ENCODE measurements at places on chromosomes 2 and 18.

DNA sequence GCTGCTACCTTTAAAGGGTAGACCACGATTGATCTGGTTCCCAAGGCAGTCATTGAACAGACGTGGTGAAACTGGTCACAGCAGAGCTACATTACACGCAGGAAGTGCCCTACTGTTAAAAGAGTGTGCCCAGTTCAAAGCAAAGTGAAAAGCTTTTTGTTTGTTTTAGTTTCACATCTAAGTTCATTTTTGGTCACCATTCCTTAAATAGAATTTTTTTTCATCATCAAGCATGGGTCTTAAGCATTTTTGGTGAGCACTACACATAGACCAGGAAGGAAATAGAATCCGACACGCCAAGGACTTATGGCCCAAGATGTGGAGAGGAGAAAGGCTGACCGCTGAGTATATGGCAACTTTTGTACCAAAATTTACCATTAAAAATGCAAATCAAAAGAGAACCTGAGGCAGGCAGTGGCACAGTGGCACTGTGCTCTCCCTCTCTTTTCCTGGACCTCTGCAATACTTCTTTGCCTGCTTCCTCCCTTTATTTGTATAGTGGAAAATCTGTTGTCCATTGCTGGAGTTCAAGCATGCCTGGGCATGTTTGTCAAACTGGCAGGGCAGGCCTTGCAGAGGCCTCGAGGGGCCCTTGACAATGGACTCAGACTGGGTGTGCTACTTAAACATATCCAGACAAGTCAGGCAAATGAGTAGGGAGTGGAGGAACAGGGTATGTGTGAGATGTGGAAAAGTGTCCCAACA, 42.6 kb upstream of the HNRNPA3 start:
- DNase-seq = no peak

DNA sequence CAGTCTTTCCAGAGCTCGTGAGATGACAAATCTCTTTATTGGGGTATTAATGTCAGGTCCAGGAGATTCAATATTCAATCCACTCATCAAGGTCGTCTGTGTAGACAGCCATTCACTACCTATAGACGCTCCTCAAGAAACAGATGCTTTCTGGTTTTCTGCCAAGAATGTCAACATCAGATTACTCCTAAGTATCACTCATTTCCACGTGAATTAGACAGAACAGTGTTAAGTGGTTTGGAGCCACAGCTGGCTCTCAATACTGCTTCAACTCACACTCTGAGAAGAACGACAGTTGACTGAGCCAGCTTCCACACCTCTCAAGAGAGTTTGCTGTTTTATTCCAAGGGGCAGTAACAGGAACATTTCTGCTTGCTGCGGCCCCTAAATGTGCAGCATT, 113.5 kb upstream of the NEDD4L start:
- no peak for DNase-seq

GRCh38 chr2:61151436-61151835, 10.6 kb upstream of the C2orf74 start:
- no peak for DNase-seq

DNA sequence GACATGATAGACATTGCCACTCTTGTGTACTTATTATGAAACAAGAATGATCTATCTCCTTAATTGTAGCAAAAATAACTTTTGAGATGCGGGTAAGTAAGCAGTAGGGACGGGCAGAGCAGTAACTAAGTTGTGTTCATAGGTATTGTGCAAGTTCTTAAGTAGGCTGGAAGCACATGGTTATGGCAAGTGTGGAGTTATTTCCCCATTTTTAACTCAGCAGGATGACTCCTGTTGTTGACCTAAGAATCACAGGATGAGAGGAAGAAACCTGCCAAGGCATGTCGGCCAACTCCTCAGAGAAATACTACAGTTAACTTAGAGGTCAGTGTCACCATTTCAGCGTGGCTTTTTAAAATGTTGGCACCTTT, 51.1 kb upstream of the FN1 start:
- DNase-seq = no peak

DNA sequence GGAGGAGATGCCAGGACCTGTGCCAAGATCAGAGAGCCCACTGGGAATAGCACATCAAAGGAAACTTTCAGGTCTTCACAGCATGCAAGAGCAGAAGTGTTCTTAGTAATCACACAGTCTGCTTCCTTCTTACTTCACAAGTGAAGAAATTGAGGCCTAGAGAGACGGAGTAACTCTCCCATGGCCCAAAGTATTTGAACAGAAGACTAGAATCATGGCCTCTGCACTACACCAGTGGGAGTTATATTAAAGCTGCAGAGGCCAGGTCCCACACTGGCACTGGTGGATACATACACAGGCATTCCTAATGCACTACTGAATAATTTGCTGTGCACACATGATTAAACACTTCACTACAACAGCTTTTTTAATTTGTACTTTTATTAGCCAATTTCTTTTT, 107.6 kb upstream of the RMP24 start:
- DNase-seq = no peak

DNA sequence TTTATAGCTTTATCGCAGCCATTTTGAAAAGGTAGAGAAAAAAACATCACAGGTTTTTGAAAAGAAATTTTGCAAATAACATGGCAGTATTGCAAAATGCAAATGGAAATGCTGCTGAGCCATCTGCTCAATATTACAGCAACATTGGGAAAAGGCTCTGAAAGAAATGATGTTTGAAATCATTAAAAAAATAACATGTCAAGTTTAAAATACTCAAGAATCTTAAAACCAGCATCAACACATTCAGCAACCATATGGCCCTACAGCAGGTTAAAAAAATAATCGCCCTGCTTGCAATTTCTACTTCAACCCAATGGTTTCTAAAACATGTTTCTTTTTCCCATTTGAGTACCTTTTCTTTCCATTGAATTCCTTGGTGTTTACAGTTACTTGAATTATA, 289.4 kb downstream of the AFF3 start:
- DNase-seq = no peak

GRCh38 chr18:57352271-57352701, at the start of gene ST8SIA3:
Gene ST8SIA3 (plus strand): TSS chr18:57352557. CDS start chr18:57352847, 290 bp downstream.
- DNase-seq = no peak

GRCh38 chr2:11865378-11865777, 118.9 kb downstream of the LPIN1 start:
- DNase-seq = no peak

GRCh38 chr2:148110184-148110583, 89.3 kb downstream of the MBD5 start:
- DNase-seq = no peak

DNA sequence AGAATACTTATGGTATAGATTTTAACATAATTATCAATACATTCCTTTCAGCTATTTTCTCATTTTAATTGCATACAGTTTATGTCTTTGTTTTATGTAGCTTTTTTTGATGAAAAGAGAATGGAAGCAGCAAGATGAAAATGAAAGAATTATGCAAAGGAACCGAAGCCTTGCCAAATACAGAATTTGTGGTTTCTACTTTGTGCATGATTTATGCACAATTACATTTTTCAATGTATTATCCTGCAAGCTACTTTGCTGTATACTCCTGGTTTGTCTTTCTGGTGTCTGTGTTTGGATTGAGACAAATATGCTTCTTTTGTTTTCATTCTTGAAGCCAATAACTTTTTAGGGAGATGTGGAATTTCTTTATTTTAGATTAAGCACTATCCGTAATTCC, 1642.6 kb upstream of the CELF4 start:
- no peak for DNase-seq

GRCh38 chr18:62834715-62835114, 119.4 kb downstream of the PHLPP1 start:
- DNase-seq = no peak

GRCh38 chr2:172735582-172736423, at the start of gene RAPGEF4:
Gene RAPGEF4 (plus strand): TSS chr2:172735845. CDS start chr2:172735984, 139 bp downstream.
- no peak for DNase-seq

DNA sequence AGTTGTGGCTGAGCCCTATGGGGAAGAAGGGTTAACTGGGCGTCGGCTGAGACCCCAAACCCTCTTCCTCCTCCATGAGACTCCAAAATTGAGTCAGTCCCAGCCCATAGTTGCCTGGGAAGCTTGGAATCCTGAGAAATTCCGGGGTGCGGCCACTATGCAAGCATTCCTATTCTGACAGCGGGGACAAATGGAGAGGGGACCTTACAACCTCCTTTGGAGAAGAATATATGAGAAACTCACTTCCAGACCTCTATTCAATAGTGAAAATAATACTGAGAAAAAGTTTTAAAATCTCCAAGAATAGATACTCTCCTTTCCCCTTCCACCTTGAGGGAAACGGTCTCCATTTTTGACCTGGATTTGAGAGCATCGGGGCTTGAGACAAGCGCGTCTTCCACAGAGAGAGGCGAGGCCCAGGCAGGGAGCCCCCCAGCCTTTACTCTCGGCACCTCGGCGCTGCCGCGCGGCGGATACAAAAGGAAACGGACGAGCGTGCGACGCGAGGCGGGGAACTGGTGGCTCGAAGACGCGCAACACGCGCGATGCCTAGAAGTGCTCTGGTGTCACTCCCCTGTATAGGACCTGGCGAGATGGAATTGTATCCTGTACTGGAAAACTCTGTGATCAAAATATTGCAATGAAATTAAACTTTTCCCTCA, 11.1 kb downstream of the NR4A2 start:
- DNase-seq = no peak

- DNase-seq = no peak
Measured at GRCh38 chr2:177398290-177398683, 5.7 kb downstream of the AGPS start.

DNA sequence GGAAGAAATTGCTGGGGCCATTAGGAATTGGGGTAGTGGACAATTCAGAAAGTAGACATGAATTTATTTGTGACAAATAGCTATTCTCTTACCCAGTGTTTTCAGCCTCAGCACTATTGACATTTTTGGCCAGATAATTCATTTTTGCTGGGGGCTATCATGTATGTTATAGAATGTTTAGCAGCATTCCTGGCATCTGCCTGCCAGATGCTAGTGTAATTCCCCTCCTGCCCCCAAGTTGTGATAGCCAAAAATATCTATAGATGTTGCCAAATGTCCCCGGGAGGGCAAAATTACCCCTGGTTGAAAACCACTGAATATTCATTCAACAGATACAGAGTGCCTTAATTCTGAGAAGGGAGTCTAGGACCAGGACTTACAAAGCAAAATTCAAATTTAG, 183.6 kb downstream of the BABAM2 start:
- no peak for DNase-seq

GRCh38 chr2:60811491-60812375, 55.7 kb downstream of the PAPOLG start:
- DNase-seq = no peak

DNA sequence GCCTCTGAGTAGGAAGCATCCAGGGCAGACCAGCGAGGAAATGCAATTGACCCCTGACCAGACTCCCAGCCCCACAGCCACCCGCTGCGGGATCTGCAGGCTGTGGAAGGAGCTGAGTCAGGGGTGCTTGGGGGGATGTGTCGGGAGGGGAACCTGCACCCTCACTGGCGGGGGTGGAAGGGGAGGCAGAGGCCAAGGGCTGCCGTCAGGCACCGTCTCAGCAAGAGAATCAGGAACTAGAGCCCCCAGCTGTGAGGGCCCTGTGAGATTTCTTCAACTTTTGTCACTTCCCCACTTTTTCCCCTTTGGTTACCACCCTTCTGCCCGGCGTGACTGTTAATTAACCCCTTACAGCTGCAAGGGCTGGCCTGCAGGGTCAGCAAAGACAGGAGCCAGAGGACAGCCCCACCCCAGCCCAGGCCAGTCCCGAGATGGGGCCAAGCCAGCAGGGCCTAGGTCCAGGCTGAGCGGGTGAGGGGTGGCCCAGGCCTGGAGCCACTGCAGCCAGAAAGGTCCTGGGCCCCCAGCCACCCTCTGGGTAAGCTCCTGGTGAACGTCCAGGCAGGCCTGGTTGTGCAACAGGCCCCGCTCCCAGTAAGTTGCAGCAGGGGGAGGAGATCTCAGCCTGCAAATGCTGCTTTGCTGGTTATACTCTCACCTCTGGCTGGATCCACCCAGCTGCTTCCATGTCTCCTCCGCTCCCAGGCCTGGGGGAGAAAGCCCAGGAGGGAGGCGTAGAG, 147.0 kb upstream of the ID2 start:
- DNase-seq = no peak

GRCh38 chr2:60528281-60529020, 25.0 kb downstream of the BCL11A start:
- no peak for DNase-seq

GRCh38 chr2:12430407-12431133, 286.2 kb upstream of the TRIB2 start:
- no peak for DNase-seq

GRCh38 chr2:30915486-30915885, 108.2 kb upstream of the CAPN13 start:
- no peak for DNase-seq

DNA sequence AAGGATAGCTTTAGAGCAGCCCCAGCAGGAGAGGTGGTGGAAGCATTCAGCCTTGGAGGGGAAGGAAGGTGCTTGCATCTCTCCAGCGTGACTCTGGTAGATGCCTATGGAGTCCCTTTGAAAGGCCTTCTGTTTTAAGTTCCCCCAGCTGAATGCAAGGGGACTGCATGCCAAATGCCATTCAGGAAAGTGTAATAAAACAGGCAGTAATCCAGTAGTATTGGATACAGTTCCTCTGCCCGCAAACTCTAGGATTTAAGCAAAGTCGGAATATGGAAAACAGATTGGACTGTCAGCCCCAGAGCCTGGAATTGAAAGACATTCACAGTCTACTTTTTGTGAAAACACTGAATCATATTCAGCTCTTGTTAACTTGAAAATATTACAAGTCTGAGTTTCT, 125.2 kb upstream of the GAREM1 start:
- no peak for DNase-seq

DNA sequence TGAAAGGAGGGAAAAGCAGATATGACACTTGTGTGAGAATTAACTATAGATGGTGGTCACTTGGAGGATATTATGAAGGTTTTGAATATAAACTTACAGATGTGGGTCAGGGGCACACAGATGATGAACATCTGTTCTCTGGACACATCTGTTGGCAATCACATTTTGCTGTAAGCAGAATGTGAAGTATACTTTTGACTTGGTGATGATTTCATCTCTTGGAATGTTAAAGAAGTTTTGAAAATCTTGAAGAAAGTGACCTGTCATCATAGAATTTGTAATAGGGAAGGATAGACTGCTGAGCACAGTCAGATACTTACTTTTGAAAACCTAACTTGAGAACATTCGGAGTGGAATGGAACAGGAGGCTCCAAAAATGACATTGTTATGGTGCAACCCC, 40.2 kb downstream of the PIKFYVE start:
- DNase-seq = no peak

- DNase-seq = no peak
Measured at GRCh38 chr2:183348492-183348891, 224.2 kb downstream of the NUP35 start.

- DNase-seq = no peak
Measured at GRCh38 chr2:152613235-152613634, 104.0 kb downstream of the PRPF40A start.

GRCh38 chr2:175152242-175152641, 15.8 kb downstream of the ATF2 start:
- DNase-seq = no peak

DNA sequence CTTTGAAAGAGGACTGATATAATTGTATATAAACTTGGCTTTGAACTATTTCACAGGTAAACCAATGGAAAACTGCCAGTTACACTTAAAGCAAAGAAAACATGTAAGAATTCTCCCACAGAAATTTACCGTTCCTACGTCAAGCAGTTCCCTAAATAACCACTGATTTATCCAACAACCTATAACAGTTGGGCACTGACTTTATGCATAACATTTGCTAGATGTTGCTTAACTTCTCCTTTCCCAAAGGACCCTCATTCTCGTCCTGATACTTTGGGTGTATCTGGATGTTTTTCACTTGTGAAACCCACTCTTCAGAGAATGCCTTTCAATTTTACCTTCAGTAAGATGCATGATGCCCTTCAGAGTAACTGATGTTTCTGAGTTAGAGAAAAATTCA, 43.8 kb downstream of the STAT1 start:
- no peak for DNase-seq
